ENCODE measurements at places on chromosomes 4 and X. TPM values are rescaled to one million over a fixed set of nuclear protein-coding genes. Genes with fewer than 3 reads are reported as not detected.

Gene ARMCX5
- 10.8 TPM for polyA plus RNA-seq

Gene MFAP3L
- 4.1 TPM for polyA plus RNA-seq

Gene NHS
- polyA plus RNA-seq: 2.2 TPM

Gene CLDN2
- not detected for polyA plus RNA-seq

Gene GLOD5
- polyA plus RNA-seq: not detected

Gene USP51
- 0.28 TPM for polyA plus RNA-seq
